Brain (organoid and tissue), 16 donors: ENCODE measurements at places on chromosomes 3 and 15.

DNA sequence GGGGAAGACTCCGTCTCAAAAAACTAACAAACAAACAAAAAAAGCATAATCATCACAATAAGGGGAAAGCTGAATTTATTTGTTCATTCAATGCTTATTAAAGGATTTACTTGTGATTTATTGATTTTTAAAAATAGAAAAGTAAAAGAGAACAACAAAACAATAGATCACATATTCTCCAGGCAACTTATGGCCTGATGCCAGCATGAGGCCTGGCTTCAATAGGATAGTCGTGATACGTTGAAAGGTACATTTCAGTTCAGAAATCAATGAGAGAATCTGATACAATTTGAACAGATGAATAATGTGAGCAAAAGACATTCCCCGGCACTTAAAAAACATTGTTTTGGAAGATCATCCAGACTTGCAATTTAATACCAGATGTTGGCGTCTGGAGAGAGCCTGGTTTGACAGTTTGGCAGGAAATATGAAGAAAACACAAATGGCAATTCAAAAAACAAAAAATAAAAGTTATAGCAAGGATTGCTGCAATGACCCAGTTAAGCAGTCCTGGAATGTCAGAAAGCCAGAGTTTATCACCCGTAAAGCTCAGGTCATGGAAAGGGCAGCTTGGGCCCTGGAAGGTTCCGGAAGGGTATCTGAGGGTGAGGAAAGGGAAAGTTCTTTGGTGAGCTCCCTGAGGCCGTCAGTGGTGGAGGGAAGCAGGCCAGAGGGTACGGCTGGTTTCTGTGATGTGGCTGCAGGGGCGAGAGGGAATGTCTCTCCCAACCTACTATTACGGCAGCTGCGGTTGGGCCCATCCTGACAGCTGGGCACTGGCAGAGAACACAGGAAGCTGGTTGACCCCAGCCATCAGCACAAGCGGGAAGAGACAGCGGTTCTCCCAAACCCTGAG is 230.2 kb upstream of the HES1 start:
- DNase-seq: no peak

DNA sequence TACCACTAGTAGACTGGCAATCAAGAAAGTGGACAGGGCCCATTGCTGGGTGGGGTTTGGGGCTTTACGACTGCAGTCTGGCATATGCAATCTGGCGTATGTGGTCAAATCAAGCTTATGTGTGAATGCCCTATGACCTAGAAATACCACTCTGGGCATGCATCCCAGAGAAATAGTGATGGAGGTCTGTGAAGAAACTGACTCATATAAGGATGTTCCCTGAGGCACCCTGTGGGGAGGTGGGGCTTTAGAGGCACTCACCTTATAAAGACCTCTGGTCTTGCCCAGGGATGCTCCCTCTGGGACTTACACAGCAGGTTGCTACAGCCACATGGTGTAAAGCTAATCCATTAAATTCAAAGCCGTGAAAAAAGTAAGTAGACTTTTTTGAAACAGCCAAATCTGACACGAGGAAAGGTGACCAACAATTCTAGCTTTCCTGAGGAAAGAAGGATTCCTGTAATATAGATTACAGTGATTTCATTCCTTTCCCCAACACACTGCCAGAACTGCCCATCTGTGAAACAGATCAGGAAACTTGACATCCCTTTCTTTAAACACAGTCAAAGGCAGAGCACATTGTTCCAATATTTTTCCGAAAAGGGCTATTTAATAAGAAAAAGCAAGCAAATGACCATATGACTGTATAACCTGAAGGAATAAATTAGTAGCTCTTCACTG is 13.6 kb downstream of the RARRES1 start:
- no peak for DNase-seq

- no peak for DNase-seq
These were observed 109.8 kb upstream of the TBC1D5 start for GRCh38 chr3:17852217-17852616.

- DNase-seq: no peak
These were observed 1.5 kb downstream of the CTDSPL start for GRCh38 chr3:37862903-37863815.

DNA sequence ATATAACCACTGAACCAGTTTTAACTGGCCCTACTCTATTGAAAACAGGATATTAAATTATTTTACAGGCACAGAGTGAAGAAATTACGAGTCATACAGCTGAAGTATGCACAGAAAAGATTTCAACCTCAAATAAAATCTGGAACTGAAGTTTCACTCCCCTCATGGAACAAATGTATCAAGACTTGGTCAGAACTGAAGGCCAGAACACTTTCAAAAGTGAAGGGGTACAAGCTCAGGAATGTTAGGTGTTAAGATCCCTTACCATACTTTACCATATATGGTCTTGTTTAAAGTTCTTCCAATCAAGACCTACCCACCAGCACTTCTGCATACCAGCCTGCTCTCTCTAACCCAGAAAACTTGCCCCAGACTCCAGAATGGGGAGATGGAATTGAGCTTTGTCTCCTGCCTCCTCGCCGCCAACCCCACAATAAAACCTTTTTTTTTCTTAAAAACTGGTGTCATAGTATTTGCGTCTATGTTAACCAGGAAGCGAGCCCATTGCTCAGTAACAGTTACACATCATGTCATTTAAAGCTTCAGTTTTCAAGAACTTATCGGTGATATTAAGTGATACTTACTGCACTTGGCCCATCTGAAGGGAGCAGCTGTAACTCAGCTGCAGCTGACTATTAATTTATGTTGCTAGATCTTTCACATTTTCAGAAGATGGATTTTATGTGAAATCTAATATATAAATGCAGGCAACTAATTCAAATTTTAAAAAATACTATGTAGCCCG is 59.9 kb downstream of the OXSM start:
- DNase-seq: no peak

DNA sequence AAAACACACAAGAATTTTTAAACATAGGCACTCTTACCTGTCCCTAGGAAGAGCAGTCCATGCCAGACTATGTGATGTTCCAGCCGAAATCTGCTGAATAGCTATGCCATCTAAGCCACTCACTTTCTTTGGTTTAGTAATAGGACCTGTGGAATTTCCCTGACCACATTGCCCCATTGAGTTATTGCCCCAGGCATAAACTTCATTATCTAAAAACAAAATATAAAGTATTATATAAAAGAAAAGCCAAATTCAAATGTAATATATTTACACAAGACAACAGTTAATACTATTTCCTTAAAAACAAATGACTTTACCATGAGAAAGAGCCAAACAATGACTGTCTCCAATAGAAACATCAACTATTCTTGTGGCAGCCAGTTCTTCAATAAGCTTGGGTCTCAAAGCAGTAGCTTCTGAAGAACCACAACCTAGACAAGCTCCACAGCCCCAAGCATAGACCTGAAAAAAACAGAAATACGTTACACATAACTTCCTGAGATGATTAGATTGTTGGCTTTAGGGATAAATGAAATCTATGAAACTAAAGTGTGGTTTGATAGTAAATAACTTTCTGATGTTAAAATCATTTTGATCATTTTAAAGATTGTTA is 84.3 kb downstream of the HERC1 start:
- DNase-seq: no peak

DNA sequence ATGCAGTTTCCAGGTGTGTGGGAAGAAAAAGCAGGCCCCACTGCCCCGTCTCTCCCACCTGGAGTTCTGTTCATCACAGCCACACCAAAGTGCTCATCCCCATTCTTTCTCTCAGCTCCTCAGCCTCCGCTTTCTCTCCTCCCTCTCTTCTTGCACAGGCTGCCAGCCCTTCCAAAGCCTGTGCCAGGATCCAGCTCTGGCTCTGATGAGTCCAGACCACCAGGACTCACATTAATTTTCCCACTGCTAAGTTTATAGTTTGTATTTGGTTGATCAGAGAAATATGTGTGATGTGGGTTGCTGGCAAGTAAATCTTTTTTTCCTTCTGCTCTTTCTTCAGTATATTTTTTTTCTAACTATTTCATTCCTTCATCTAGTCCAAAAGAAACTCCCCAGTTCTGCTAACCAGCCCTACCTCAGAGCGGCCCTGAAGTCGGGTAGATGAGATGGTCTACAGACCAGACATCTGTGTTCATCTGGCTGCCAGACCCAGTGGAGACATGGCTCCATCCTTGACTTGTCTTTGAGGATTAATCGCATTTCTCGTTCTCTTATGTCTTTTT is 49.8 kb downstream of the BOC start:
- no peak for DNase-seq

- no peak for DNase-seq
These were observed 4.4 kb upstream of the CA12 start for GRCh38 chr15:63385911-63386531.

DNA sequence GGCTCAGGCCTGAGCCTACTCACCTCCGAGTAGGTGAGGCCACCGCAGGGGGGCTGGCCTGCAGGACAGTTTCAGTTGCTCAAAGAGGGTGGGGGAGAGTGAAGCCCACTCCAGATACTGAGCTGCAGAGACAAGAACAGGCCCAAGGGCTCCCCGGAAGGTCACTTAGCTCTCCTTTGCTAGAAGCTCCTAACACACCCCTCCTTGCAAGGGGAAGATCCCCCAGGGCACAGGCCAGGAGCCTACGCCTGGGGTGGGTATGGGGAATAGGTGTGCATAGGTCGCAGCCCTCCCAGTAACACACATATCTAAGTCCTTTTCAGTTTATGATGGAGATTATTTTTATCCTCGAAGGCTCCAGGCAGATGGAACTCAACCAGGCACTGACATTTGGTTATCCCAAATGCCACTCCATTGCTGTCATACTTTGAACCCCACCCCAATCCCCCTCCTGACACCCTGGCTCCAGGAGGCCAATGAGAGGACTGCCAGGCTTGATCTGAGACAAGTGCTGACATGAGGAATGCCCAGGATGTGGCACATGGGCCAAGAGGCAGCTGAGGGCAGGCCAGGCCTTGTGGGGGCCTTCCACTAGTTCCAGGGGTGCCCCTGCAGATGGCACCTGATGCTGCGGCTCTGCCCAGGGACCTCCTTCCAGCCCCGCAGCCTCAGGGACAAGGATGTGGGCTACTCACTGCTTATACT is 1.1 kb upstream of the MUSTN1 start:
- DNase-seq: no peak

DNA sequence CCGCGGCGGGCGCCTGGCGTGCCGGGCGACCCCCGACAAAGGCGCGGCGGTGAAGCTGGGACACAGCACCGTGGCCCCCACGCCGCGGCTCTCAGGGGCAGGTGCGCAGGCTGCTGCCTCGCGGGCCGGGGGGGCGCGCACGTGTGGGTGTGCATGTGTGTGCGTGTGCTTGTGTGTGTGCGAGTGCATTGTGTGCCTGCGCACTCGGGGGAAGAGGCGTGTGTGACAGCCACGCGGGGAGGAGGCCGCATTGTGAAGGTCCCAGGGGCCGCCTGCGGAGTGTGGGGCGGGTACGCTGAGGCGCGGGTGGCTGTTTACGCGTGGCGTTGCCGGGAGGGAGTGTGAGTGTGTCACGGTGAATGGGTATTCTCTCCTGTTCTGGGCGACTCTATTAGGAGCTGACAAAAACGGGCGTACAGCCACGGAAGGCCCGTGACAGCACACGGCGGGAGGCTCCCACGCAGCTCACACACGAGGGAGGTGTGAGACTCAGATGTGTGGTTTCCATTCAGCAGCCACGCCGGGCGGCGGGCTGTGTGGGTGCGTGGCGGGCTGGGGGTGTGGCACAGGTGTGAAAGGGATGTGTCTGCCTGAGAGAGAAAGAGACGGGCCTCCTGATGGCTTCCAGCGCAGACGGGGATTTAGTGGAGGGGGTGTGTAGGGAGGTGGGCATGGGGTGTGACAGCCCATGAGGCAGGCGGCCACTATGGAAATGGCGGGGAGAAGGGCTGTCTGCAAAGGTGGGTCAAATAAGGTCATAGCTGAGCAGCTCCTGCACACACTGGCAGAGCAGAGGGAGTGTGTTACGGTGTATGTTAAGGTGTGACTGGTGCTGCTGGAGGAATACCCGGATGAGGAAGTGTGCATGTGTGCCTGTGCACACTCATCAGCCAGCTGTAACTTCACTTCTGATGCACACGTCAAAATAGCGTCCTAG is 750 bp downstream of the PODXL2 start:
- DNase-seq: peak; percentile 82

DNA sequence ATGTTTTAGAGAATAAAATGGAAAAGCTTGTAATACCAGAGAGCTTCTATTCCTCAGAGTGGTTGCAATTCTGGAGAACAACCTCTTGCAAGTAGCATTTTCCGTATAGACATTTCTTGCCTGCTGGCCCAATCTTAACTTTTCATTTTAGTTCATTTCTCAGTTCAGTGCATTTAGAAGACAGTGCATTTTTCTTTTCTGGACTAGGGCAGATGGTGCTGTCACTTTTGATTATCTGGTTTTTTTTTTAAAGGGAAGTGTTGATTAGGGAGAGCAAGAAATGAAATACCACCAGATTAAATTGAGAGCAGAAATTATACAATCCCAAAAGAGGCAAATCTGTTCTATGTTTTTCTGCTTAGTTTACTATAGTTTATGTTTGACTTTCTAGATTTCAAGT is 172.7 kb downstream of the GHSR start:
- peak; percentile 22 for DNase-seq

GRCh38 chr3:49512781-49513355 is 41.4 kb upstream of the BSN start:
- DNase-seq: no peak

DNA sequence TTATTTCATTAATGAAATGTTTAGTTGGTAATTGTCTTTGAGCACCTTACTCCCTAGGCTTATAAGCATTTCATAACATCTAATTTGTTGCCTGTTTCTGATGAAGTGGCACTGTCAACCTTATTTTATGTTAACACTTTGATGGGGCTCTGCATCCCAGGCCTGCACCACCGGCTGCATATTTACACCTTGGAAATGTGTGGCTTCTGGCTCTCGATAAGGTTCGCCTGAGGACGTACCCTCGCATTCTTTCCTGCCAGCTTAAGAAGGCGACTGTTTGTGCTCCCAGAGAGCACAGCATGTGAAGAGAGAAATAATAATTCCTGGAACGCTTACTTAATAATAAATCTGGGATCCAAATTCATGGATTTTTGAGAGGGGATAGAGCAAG is 763.3 kb upstream of the CFAP20DC start:
- DNase-seq: peak; percentile 56

DNA sequence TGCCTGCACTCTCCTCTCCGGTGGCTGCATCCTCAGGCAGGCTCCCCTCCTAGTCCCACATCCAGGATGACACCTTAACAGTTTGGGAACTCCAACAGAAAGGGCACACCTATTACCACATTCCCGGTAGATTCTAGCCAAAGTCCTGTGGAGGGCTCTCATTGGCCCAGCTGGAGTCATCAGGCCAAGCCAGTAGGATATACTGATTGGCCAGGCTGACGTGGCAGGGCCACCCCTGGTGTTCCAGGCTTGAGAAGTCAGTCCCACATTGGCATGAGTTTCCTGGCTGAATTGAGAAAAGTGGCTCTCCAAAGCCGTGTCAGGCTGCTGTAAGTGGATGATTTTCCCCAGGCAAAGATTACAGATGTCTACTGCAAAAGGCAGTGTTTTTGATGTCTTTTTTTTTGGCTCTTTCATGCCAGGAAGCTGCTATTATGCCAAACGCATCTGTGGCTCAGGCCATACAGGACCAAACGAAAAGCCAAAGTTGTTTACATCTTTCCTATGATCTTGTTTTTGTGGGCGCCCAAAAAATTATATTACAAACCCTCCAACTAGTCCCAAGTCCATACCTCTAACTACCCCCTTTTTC is 6.6 kb upstream of the BLM start:
- DNase-seq: no peak

- DNase-seq: no peak
These were observed 51.0 kb upstream of the MYZAP start for GRCh38 chr15:57540736-57541135.

GRCh38 chr3:54967731-54968161 is 39.9 kb upstream of the LRTM1 start:
- DNase-seq: no peak

GRCh38 chr15:66729331-66729951 is 27.4 kb downstream of the SMAD6 start:
- peak; percentile 72 for DNase-seq
